ENCODE measurements at places on chromosomes 2 and 18. TPM values are rescaled to one million over a fixed set of nuclear protein-coding genes. Genes with fewer than 3 reads are reported as not detected.
A peak's percentile ranks its signal among the peaks of the same experiment; 100 is the strongest.

DNA sequence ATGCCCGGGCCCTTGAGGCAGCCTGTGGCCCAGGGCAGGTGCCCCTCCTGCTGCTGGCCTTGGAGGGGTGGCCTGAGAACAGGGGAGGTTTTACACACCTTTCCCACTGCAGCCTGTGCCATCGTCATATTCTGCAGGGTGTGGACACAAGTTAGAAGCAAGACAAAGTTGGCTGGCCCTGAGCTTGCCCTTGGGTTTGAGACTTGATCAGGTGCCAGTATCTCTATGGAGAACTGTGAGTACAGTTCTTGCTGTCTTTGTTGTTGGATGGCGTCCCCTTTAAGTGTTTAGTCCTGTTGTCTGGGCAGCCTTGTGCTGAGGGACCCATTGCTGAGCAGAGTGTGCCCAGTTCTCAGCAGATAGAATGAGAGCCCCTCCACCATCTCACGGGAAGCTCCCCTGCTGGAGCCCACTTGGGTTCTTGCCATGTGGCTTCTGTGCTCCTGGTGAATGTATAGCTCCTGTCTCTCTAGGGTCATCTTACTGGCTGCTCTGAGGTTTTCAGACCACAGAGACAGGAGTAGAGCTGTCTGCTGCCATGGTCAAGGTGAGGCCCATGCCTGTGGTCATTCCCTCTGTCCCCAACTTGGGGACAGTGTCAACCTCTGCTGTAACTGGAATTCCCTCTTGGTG, 115.9 kb downstream of the SH3RF3 start:
- H3K27me3 ChIP-seq: no peaks in the 10 kb centered on the region
- no peak for DNase-seq
- no peak overlapping the region for H3K4me3 ChIP-seq
- no peak overlapping the region for H3K27ac ChIP-seq
- no peaks in the 10 kb centered on the region for H3K4me1 ChIP-seq

- peaks cover 15% of the 10 kb centered on the region for H3K36me3 ChIP-seq
- H3K4me1 ChIP-seq: peaks cover 88% of the 10 kb centered on the region
- no peak overlapping the region for H3K27ac ChIP-seq
- no peaks in the 10 kb centered on the region for H3K27me3 ChIP-seq
- H3K4me3 ChIP-seq: no peak overlapping the region
- DNase-seq: no peak
Measured at GRCh38 chr2:227507963-227508362, 36.0 kb downstream of the AGFG1 start.

GRCh38 chr2:2860589-2861300, 516.9 kb downstream of the EIPR1 start:
- H3K27ac ChIP-seq: no peak overlapping the region
- no peak for DNase-seq
- no peaks in the 10 kb centered on the region for H3K4me1 ChIP-seq
- H3K4me3 ChIP-seq: no peak overlapping the region
- H3K36me3 ChIP-seq: no peaks in the 10 kb centered on the region
- H3K27me3 ChIP-seq: no peaks in the 10 kb centered on the region

DNA sequence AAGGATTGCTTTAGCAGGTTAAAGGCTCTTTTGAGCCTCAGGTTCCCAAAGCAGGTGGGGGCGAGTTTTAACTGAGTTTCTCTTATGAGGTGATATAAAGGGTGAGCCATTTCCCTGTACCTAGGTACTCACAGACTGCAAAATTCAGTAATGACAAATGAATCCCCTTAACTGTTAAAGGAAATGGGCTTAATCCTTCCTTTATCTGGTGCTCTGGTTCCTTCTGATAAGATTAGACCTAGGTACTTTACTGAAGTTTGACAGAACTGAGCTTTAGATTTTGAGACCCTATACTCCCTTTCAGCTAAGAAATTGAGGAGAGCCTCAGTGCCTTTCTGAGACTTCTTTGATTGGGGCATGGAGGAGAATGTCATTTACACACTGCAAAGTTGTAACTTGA, 42.6 kb downstream of the STK17B start:
- H3K4me1 ChIP-seq: peaks cover 12% of the 10 kb centered on the region
- H3K27ac ChIP-seq: no peak overlapping the region
- no peaks in the 10 kb centered on the region for H3K27me3 ChIP-seq
- H3K4me3 ChIP-seq: no peak overlapping the region

GRCh38 chr2:157442191-157442590, 1.7 kb downstream of the CYTIP start:
- peaks cover 2% of the 10 kb centered on the region for H3K27me3 ChIP-seq
- no peak for DNase-seq
- peak overlapping the region; percentile 99 for H3K27ac ChIP-seq
- peaks cover 23% of the 10 kb centered on the region for H3K4me1 ChIP-seq
- H3K4me3 ChIP-seq: peak overlapping the region; percentile 92
- peaks cover 69% of the 10 kb centered on the region for H3K36me3 ChIP-seq

DNA sequence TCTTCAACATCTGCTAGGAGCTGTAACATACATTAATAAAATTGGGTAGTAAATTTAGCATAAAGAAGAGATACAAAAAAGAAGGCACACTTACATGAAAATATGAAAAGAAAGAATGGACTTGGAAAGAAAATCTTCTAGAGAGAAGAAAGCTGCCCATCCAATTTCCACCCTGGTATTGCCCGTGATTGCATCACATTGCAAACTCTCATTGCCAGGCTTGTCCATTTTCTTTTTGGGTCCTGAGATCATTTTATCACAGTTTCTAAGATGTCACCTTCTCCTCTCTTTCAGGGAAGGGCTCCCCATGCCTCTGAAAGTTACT, 321.5 kb downstream of the RND3 start:
- no peaks in the 10 kb centered on the region for H3K36me3 ChIP-seq
- no peaks in the 10 kb centered on the region for H3K4me1 ChIP-seq
- no peaks in the 10 kb centered on the region for H3K27me3 ChIP-seq
- no peak overlapping the region for H3K27ac ChIP-seq

- DNase-seq: no peak
- no peak overlapping the region for H3K4me3 ChIP-seq
- H3K27me3 ChIP-seq: peaks cover 7% of the 10 kb centered on the region
Measured at GRCh38 chr2:238155051-238155760, 3.6 kb upstream of the ERFE start.

DNA sequence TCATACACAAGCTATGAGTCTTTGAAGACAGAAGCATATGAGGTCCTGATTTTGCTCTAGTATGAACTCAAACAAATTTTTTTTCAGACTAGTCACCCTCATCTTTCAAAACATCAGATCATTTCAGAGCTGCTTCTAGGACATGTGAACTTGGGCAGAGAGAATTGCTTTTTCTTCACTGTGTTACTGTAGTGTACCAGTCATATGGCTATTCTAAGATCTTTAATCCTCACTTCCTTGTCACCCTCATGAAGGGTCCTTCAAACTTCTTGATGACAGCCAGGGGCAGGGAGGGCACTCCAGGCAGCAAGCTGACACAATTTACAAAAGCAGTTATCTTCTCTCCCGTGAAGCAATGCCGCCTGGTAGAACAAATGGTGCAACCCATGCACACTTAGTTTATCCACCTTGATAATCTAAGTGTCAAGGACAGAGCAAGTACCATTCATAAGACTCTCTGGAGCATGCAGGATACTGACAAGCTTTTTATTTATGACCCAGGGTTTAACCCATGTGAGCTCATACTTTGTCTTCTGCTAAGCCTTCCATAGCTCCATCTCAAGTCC, 200.6 kb downstream of the DPP10 start:
- no peaks in the 10 kb centered on the region for H3K4me1 ChIP-seq
- no peak for DNase-seq
- H3K4me3 ChIP-seq: no peak overlapping the region
- H3K27me3 ChIP-seq: no peaks in the 10 kb centered on the region
- no peak overlapping the region for H3K27ac ChIP-seq
- no peaks in the 10 kb centered on the region for H3K36me3 ChIP-seq

Gene SH3RF3
- 0.33 TPM for total RNA-seq

Gene PLCL1
- total RNA-seq: 1.7 TPM

Gene CARF
- total RNA-seq: 6.6 TPM
